ENCODE measurements at places on chromosomes 1 and 21.

- DNase-seq, result peak; percentile 4
These were observed 3.4 kb upstream of the HRNR start for GRCh38 chr1:152227310-152227928.

DNA sequence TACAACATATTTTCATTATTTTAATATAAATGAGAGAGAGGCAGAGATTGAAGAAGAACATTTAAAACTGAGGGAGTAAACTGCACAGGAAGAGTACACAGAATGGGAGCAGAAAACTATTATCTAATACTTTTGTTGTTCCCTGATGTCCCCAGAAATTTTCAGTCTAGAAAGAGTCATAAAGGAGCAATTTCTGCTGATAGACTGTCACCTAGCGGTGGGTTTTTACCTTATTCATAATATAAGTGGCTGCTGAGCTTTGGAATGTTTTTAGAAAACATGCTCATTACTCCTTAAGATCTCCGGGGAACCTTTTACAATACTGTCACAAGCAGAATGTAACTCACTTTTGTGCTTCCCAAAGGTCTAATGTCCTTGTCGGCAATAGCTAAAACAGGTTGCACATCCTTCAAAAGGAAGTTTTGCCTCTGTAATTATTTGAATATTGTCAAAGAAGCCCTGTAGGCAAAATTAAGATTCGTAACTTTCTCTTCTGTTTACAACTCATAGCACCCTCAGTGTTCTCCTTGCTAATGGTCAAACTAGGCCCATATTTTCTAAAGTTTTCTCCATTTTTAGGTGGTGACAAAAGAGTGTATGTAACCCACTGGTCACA, 4.9 kb upstream of the NPL start:
- DNase-seq, result peak; percentile 79

GRCh38 chr1:176539018-176539417, 76.0 kb downstream of the PAPPA2 start:
- no peak for DNase-seq

DNA sequence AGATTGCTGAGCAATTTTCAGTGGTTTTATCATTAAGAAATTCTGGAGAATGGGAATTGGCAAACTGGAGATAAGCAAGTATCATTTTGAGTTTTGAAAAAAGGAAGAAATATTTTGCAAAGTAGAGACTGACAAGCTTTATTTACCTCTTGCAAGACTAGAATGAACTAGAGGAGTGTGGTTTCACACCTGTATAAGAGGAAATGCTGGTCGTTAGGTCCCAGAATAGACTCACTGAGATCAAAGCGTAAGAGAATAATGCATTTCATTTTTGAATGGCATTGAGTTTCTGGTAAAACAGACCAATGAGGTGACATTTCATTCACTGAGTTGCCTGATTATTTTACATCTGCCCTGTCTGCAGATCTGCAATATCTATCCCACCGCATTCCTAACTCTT, 308.1 kb downstream of the ADGRL2 start:
- no peak for DNase-seq

DNA sequence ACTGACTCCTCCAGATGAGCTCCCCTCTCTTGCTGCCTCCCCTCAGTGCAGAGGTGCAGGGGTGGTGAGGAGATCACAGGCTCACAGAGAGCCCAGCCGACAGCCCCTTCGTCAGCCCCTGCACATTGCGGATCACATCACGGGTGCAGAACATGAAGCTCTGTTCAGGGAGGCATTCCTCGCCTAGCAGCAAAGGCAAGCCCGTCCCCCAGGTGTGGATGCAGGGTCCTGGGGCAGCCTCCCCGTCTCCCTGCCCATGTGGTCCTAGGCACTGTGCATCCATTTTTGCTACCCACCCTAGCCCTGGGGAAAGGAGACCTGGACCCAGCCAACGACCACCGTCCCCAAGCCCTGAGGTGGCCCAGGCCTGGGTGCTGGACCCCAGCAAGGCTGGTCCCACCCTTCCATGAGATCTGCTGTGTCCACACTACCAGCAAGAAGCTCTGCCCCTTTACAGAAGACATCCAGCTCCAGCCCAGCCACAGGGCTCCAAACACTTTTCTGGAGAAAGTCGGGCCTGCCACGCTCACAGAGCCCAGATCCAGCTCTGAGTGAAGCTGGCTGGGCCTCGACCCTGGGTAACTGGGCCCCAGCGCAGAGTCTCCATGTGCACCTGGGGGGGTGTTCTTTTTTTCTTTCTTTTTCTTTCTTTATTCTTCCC, 248.7 kb downstream of the NPHP4 start:
- DNase-seq, result no peak

DNA sequence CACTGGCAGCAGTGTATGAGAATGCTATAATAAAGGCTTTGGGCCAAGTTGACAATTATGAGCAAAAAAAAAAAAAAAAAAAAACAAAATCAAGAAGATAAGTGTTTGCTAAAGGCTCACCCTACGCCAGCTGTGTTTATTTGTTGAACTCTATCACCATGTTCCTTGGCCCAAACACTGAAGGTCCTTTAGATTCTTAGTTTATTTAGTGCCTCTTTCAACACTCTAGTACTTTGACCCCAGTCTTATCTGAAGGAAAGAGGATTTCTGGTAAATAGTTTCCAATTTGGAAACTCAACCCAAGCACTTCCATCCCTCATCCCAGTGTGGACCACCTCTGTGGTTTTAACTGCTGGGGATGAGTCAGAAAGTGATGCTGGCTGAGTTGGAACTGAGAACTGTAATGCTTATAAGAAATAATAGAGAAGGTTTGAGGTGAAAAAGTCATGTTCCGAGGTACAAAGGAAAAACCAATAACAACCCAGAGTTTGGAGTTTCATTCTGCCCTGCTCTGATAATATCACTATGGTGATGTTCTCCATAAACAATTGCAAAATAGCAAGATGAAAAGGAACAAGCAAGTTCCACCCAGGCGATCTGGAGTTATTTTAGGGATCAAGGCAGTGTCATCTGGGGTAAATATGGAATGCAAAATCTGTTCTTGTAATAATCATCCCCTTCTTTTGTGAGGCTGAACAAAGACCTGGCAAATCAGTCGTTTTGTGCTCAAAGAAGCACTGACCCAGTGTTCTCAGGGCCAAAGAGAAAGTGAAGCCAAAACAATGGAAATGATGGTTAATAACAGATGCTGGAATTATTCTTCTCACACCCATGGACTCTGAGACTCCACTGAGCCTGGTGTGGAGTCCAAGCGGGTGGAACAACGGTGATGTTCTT, 19.7 kb upstream of the CAPZB start:
- no peak for DNase-seq

GRCh38 chr1:119587341-119587740, 60.7 kb downstream of the ZNF697 start:
- no peak for DNase-seq

- DNase-seq, result no peak
These were observed 905 bp downstream of the BARHL2 start for GRCh38 chr1:90716243-90716551.

DNA sequence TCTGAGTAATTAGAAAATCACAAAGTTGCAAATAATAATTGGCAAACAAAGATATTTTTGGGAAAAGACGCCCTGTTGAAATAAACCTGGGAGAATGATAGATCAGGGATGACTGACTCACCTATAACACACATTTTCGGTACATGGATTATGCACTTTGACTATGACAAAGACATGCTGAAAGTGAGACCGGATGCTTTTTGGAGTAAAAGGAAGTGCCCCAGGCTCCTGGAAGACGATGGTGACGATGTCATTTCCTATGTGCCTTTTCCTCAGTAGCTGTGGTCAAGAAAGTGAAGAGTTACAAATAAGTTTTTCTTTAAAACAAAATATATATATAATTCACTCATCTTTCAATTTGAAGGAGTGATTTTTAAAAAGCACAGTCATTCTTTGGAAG, 158.7 kb downstream of the SIPA1L2 start:
- no peak for DNase-seq

- no peak for DNase-seq
These were observed 1.9 kb upstream of the HSPB7 start for GRCh38 chr1:16019644-16020277.

GRCh38 chr1:160626509-160627342, 20.1 kb downstream of the SLAMF1 start:
- DNase-seq, result no peak

DNA sequence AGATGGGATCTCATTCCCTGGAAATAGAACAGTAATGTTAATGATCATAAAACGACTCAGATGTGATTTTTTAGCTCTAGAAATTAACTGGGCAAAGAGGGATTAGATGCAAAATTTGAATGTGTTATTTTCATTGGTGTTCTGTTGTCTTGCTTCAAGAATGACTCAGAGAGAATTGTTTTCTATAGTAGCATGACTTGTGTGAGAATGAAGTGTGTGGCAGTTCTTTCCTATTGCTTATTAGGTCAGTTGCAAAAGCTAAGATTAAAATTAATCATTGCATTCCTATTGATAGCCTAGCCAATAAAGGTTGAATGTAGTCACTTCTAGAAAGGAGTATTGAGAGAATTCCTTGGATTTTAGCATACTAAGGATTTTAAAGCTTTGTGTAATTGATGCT, 22.9 kb downstream of the SPEN start:
- no peak for DNase-seq

- no peak for DNase-seq
These were observed 139.3 kb upstream of the EDN2 start for GRCh38 chr1:41623736-41624135.

- no peak for DNase-seq
These were observed 3.7 kb downstream of the HSD11B1 start for GRCh38 chr1:209708297-209708696.

DNA sequence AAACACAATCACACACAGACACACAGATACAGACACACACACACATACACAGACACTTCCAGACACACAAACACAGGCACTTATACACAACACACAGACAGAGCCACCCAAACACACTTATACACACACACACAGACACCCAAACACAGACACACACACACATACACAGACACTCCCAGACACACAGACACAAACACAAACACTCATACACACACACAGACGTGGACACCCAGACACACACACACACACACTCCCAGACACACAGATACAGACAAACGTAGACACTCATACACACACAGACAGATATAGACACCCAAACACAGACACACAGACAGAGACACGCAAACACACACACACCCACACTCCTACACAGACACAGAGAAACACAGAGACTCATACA, 272.1 kb downstream of the GRIK3 start:
- DNase-seq, result no peak

DNA sequence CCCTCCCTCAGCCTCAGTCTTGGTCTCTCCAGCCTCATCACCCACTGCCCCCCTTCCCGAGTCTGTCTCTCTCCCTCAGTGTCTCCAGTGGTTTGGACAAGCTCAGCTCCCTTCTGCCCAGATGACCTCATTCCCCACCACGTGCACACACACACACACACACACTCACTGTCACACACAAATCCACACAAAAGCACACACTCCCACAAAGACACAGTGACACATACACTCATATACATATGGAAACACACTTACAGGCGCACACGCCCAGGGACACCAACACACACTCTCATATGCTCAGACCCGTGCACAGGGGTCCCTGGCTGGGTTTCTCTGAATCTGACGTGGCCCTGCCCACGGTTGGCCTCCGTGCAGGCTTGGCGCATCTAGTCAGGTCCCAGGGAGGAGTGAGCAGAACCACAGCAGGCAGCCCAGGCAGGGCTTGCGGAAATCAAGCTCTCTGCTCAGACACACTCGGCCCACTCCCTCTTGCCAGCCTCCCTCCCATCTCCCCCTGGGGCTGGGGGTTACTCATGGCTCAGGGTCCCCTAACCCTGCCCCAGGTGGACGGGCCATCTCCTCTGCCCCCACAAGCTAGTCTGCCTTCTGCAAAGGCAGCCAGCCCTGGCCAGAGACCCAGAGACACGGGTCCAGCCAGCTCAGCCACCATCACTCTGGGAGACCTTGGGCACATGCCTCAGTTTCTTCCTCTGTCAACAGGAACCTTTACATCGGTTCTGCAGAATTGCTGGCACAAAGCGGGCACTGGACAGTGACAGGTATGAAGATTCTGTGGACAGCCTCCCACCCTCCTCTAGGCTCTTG, 38.5 kb upstream of the FAM131C start:
- DNase-seq, result no peak

GRCh38 chr1:31734582-31735107, 29.5 kb downstream of the ADGRB2 start:
- DNase-seq, result no peak

- no peak for DNase-seq
These were observed 39.1 kb upstream of the KCNK2 start for GRCh38 chr1:215043401-215043800.

DNA sequence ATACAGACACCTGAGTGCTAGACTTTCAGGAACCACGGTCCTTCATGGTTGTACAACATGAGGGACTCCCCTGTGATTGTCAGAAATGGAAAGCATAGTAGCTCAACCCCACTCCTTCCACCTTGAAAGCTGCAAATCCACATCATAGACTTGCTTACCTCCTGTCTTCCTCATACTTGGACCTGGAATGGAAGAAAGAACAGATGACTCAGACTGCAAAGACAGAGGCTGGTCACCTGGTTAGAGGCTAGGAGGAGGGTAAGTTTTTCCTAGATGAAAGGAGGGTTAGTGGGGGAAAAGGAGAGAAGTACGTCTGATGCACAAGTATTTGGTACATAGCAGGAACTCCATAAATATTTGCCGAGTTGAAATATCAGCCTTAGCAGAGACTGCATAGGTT, 37.2 kb downstream of the LRRC71 start:
- DNase-seq, result no peak

- DNase-seq, result no peak
These were observed 78.9 kb downstream of the DENND1B start for GRCh38 chr1:197696372-197696771.

GRCh38 chr1:183230413-183230812, 44.3 kb downstream of the LAMC2 start:
- no peak for DNase-seq

DNA sequence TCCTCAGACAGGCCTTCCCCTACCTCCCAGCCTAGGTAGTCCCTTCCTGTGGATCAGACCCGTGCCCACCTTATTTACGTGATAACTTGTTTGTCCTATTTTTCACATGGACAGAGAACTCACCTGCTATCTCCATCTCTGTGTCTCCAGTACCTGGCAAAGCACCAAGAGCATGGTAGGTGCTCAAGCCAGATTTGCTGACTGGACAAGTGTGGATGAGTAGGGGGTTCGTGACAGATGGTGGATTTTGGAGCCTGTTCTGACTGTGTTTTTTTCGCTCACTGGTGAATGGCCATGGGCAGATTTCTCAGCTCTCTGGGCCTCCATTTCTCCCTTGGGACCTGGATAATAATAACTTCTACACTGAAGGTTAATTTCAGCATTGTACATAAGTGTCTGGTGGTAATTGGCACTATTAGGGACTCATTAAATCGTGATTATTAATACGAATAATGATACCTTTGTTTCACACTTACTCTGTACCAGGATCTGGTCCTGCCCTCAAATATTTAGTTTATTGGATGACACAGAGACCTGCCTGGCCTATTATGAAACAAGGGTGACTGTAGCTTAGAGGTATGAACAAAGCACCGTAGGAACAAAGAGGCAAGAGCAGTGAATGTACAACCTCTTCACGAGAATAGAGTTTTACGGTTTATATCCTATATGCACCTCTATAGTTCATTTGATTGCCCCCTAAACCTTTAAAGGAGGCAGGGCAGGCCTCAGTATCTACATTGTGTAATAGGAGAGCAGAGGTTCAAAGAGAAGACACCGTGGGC, 24.5 kb upstream of the SLC26A9 start:
- no peak for DNase-seq

GRCh38 chr1:97243973-97244560, 522.5 kb downstream of the PTBP2 start:
- peak; percentile 12 for DNase-seq

GRCh38 chr1:6389971-6390370, 3.6 kb downstream of the ACOT7 start:
- no peak for DNase-seq
